ENCODE measurements at places on chromosomes 7 and 10.
A peak's percentile ranks its signal among the peaks of the same experiment; 100 is the strongest.

- H3K4me1 ChIP-seq = peaks cover 5% of the 10 kb centered on the region
- H3K27me3 ChIP-seq = no peaks in the 10 kb centered on the region
- no peak overlapping the region for H3K4me3 ChIP-seq
- no peak for DNase-seq
- H3K27ac ChIP-seq = no peak overlapping the region
Measured at GRCh38 chr10:23367896-23368595, 23.4 kb upstream of the C10orf67 start.

- no peaks in the 10 kb centered on the region for H3K36me3 ChIP-seq
- H3K4me1 ChIP-seq = peaks cover 44% of the 10 kb centered on the region
- no peak overlapping the region for H3K27ac ChIP-seq
- no peaks in the 10 kb centered on the region for H3K27me3 ChIP-seq
Measured at GRCh38 chr10:75546004-75546403, 114.6 kb downstream of the LRMDA start.

- no peaks in the 10 kb centered on the region for H3K36me3 ChIP-seq
- H3K4me3 ChIP-seq = peak overlapping the region; percentile 91
- no peak for DNase-seq
- peaks cover 40% of the 10 kb centered on the region for H3K27me3 ChIP-seq
- peak overlapping the region; percentile 87 for H3K27ac ChIP-seq
Measured at GRCh38 chr7:30136117-30136731, 1.4 kb downstream of the MTURN start.

DNA sequence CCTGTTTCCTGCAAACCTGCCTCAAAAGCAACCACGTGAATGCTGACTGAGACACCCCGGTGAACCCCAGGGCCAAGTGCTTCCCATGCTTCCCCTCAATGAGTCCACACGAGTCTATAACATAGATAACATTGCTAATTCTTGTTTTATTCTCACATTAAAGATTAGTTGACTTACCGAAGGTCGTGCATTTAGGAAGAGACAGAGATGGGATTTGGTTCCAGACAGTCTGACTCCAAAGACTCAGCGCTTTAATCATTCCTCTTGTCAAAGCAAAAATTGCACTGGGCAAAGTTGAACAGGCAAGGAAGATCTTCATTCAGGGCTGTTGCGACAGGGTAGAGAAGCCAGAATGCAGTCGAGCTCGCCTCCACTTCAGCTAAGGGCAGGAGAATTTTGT is 435.6 kb upstream of the C7orf33 start:
- DNase-seq = no peak
- peaks cover 5% of the 10 kb centered on the region for H3K4me1 ChIP-seq
- H3K27ac ChIP-seq = no peak overlapping the region
- no peaks in the 10 kb centered on the region for H3K36me3 ChIP-seq
- H3K27me3 ChIP-seq = no peaks in the 10 kb centered on the region

DNA sequence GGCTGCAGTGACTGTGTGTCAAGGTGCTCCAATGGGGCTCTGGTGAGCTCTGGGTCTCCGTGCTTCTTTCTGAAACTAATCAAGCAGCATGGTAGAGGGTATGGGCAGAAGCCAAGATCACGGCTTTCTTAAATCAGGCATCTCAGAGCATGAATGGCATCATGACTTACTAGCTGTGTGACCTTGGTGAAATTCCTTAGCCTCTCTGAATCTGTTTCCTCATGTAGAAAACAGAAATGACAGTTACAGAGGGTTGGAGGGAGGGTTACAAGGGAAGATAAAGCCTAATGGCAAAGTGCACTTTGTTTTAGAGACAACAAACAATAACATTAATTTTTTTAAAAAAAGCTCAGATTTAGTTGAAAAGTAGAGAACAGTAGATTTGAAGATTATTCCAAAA is 34.9 kb downstream of the FRMPD2 start:
- DNase-seq = no peak
- no peaks in the 10 kb centered on the region for H3K36me3 ChIP-seq
- no peak overlapping the region for H3K4me3 ChIP-seq

DNA sequence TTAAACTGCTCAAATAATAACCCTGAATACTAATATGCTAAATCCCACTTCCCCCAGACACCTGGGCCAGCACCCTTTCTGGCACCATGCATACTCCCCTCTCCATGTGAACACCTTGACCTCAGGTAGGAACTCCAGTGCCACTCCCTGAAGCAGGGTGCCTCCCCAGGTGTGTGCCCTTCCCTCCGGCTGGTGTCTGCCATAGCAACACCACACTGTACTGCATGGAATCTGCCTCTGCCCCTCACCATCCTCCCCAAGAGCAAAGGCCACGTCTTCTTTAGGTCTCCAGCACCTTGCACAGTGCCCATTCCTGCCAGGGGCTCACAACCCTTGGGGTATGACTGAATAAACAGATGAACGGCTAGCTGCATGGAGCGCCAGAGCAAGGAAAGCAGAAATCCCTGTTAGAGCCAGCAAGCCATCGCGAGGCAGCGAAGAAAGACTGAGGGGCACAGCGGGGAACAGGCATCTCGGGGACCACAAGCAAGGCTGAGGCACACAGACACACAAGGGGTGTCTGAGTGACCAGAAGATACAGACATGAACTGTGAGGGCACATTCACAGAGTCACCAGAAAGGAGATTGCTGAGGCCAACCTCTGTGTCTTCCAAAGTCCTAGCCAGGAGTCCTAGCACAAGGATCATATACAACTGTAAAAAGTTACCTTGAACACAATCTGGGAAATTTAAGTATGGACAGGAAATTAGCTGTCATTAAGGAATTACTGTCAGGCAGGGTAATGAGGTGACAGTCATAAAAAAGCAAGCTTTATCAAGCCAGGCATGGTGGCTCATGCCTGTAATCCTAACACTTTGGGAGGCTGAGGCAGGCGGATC is 25.7 kb downstream of the COBL start:
- no peak overlapping the region for H3K4me3 ChIP-seq
- peaks cover 20% of the 10 kb centered on the region for H3K4me1 ChIP-seq
- no peaks in the 10 kb centered on the region for H3K36me3 ChIP-seq
- DNase-seq = no peak
- no peaks in the 10 kb centered on the region for H3K27me3 ChIP-seq
- H3K27ac ChIP-seq = peak overlapping the region; percentile 81

GRCh38 chr7:130844811-130845580 is 111.0 kb upstream of the KLF14 start:
- H3K27ac ChIP-seq = no peak overlapping the region
- no peak overlapping the region for H3K4me3 ChIP-seq
- DNase-seq = no peak

GRCh38 chr10:116162851-116163250 is 110.2 kb downstream of the GFRA1 start:
- peaks cover 20% of the 10 kb centered on the region for H3K36me3 ChIP-seq
- H3K4me1 ChIP-seq = peaks cover 49% of the 10 kb centered on the region
- DNase-seq = no peak
- no peaks in the 10 kb centered on the region for H3K27me3 ChIP-seq
- H3K27ac ChIP-seq = no peak overlapping the region

DNA sequence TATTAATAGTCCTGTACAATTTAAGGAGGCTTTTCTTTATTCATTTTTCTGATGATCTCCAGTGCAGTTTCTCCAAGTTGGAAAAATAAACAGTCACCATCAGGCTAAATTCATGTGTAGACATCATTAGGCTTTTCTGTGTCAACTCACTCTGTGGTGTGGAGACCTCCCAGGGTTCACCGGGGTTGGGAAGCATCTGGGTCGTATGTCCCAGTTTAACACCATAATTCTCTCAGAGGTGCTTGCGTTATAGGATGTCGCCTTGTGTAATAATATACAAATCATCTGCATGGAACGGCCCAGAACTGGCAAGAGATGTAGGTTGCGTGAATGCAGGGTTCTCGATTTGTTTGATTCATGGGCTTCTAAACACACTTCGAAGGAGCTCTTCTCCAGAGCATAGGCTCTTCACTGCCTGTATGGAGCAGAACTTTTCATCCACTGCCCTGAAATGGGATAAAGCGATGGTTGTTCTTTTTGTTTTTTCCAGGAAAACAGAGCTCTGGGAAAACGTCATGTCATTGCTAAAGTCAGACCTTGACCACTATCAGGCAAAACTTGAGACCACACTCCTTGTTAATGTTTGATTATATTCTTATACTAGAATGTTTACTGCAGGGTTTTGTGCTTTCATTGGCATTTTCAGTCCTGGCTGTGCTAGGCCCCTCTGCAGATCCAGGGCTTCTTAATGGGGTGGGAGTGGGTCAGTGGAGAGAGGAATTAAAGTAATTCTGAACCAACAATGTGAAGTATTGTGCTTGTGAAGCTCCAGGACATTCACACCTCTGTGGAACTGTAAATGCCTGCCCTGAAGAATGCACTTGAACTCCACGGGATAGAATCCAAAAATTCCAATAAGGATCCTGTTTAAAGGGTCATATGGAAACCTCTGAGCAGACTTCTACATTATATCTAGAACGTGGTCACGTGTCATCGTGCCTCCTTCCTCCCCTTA is 172.8 kb downstream of the TRIL start:
- H3K4me3 ChIP-seq = no peak overlapping the region
- no peak overlapping the region for H3K27ac ChIP-seq
- no peaks in the 10 kb centered on the region for H3K27me3 ChIP-seq
- no peaks in the 10 kb centered on the region for H3K36me3 ChIP-seq
- peaks cover 24% of the 10 kb centered on the region for H3K4me1 ChIP-seq

DNA sequence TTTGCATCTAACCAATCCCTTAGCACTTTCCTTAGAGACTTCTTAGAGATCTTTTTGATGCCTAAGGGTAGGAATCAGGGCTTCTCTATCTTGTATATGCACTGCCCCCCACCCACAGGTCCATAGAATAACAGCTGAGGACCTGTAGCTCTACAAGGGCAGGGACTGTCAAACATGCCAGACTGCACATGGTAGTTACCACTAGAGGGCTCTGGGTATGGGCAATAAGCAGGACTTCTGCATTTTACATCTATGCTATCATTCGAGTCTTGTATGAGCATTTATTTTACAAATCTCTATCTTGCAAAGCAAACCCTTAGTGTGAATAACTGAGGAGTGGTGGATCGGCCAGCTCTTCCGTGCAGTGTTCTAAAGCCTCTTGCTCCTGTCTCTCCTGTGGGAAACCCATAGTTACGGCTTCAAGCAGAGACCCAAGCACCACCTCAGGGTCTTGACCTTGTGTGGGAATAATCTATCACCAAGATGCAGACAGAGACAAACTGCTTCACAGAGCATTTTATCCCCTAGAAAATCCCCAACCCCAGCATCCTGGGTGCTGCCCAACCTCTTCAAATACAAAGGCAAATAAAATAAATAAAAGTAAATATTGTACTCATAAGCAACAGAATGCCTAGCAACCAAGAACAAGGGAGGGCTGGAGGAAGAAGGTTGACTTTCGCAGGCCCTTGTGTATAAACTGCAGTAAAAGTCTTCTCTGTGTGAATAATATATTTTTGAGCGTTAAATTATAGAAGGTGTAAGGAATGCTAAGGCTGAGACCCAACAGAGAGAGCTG is 219.3 kb downstream of the WDR11 start:
- H3K4me1 ChIP-seq = peaks cover 14% of the 10 kb centered on the region
- H3K36me3 ChIP-seq = peaks cover 3% of the 10 kb centered on the region
- no peak overlapping the region for H3K4me3 ChIP-seq
- DNase-seq = no peak
- H3K27ac ChIP-seq = no peak overlapping the region

- H3K36me3 ChIP-seq = no peaks in the 10 kb centered on the region
- H3K27ac ChIP-seq = no peak overlapping the region
- no peak for DNase-seq
- no peaks in the 10 kb centered on the region for H3K27me3 ChIP-seq
- H3K4me1 ChIP-seq = peaks cover 59% of the 10 kb centered on the region
Measured at GRCh38 chr7:96596120-96596826, 113.4 kb downstream of the SEM1 start.

DNA sequence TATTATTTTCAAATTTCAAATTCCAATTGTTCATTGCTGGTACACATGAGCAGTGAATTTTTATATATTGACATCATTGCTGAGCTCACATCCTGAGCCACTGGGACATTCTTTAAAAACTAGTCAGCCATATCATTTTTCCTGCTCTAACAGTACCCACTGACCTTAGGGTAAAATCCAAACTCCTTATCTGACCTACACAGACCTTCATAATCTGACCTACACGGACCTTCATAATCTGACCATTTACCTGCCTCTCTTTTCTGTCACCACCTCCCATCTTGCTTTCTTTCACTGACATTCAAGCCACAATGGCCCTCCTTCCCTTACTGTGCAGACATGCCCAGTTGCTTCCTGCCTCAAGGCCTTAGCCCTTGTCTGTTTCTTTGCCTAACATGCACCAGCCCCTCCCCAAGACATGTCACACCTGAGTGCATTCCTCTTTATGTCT is 16.1 kb upstream of the CUZD1 start:
- H3K27me3 ChIP-seq = peaks cover 16% of the 10 kb centered on the region
- H3K4me1 ChIP-seq = no peaks in the 10 kb centered on the region
- H3K4me3 ChIP-seq = no peak overlapping the region
- no peaks in the 10 kb centered on the region for H3K36me3 ChIP-seq
- H3K27ac ChIP-seq = no peak overlapping the region

Data from neural crest cell (in vitro differentiated cells).